ENCODE measurements at places on chromosomes 6 and 20.

DNA sequence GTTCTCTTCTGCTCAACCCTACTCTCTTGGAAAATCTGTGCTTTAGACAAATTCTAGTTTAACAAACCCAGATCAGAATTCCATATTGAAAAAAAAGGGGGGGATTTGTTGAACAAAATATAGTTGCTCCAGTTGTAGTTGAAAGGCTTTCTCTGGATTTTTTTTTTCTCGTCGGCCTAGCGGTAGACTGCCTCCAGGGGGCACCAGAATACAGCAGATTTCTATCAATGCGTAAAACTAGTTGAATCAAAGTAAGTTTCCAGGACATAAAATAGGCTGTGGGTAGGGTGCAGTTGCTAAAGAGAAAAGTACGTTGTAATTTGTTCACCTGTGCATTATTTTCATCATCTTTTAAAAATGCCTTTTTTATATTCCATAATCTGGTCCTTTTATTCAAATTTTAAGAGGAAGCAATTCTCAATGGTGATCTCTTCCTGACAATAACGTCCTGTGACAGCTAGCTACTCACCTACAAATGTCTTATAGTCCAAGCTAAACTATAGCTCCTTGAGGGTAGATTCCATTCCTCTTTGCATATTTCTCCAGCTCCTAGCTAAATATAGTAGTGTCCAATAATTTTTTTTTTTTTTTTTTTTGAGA is 105.4 kb downstream of the PERP start:
- peak; percentile 75 for DNase-seq

- peak; percentile 64 for DNase-seq
These were observed 868 bp downstream of the SAMD10 start for GRCh38 chr20:63978319-63979228.

- no peak for DNase-seq
These were observed 142.8 kb downstream of the COL21A1 start for GRCh38 chr6:56104591-56104990.

DNA sequence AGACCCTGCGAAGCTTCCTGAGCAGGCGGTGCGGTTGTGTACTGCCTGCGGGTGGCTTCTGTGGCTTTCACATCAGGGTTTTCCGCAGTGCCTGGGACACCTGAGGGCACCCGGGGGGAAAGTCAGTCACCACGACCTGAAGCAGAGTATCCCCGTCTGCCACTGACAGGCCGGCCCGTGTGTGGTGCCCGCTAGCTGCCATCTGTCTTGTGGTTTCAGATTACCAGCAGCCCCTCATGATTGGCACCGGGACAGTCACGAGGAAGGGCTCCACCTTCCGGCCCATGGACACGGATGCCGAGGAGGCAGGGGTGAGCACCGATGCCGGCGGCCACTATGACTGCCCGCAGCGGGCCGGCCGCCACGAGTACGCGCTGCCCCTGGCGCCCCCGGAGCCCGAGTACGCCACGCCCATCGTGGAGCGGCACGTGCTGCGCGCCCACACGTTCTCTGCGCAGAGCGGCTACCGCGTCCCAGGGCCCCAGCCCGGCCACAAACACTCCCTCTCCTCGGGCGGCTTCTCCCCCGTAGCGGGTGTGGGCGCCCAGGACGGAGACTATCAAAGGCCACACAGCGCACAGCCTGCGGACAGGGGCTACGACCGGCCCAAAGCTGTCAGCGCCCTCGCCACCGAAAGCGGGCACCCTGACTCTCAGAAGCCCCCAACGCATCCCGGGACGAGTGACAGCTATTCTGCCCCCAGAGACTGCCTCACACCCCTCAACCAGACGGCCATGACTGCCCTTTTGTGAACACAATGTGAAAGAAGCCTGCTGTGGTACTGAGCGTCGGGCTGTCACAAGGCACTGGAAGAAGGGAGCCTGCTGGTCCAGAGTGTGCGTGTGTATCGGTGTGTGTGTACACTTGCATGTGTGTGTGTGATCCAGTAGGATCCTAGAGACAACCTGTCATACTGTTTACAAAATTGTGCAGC is 54.4 kb downstream of the GOPC start:
- DNase-seq = peak; percentile 61

DNA sequence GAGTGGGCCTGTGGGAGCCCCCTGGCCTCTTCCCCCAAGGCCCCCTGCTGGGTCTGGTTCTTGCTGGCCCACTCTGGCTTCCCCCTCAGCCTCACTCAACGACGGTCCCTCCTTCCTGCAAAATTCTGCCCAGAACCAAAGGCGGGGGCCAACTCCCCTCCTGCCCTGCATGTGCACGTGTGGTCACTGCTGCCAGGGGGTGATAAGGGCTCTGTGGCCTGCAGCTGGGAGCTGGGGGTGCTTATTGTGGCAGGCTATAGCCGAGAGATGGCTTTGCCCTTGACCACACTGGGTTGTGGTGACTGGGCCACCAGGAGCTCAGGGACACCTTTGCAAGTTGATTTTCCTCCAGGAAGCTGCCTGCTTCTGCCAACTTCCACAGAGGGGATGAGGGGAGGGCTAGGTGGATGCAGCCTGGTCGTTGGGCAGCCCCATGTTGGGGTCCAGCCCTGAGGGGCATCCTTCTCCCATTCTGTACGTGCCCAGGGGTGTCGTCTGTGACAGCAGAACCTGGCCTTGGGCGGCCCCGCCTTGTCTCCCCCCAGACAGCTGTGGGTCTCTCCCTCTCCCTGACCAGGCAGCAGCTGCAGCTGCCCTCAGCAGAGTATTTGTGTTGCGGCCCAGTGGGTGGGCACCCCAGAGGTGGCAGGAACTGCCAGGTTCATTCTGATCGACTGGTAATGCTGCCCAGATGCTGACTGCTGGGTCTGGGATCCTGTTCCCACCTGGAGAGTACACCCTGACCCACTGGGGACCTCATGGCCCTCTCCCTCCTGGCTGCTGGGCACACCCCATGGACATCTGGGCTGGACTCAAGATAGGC is 5.6 kb downstream of the TCEA2 start:
- DNase-seq = peak; percentile 1

DNA sequence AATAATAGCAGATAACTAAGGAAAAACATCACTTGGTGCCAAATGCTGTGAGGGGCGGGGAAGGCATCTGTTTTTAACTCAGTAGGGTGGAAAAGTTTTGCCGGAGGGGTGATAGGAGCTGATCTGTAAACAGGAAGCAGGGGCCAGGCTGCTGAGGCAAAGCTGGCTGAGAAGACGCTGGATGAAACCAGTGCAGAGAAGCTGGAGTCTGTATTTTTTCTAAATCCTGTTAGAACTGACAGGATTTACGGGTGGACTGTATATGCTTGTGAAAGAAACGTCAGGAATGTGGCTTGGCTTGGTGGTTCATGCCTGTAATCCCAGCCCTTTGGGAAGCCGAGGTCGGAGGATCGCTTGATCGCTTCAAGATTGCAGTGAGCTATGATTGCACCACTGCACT is 5.6 kb downstream of the PCMTD2 start:
- peak; percentile 42 for DNase-seq

DNA sequence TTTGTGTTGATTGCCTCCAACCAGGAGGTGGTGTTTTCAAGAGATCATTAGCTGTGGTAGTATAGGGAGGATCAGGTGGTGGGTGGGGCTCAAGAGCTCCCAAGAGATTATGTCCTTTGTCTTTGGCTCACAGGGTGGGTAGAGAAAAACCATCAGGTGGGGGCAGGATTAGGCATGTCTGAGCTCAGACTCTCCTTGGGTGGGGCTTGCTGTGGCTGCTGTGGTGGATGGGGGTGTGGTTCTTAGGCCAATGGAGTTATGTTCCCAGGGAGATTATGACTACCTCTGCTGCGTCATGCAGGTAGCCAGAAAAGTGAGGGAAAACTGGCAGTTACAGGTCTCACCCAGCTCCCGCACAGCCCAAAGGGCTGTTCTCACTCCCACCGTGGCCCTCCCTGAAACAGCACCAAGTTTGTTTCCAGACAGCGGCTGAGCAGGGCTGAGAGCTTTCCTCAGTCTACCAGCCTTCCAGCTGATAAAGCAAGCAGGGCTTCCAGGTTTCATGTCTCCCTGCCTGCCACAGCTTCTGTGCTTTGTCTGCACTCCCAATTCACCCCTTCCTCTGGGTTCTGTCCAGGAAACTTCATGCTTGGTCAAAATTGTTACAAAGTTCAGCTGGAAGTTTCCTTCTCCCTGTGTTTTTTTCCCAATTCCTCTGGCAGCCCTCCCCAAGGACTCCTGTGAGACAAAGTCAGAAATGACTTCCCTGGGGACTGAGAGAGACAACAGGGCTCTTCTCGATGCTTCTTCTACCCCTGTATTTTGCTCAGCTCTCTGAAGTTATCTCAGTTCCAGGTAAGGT is 481.1 kb upstream of the MAN1A1 start:
- DNase-seq = no peak

Data from CD4-positive, alpha-beta T cell treated with Interleukin-6 for 4 hours (primary cell).